ENCODE measurements at places on chromosomes 7 and 10. TPM values are rescaled to one million over a fixed set of nuclear protein-coding genes. Genes with fewer than 3 reads are reported as not detected.

Gene TSPAN15
- polyA plus RNA-seq, result 1.2 TPM

Gene CARD11
- not detected for polyA plus RNA-seq

Gene KIF20B
- polyA plus RNA-seq, result 3.9 TPM

Gene LUC7L2
- polyA plus RNA-seq, result 118 TPM

Gene KCP
- 0.54 TPM for polyA plus RNA-seq

All from neural cell (in vitro differentiated cells).